ENCODE measurements at places on chromosomes 2 and 18.

GRCh38 chr18:44066541-44066940 is 614.1 kb upstream of the SETBP1 start:
- no peak for DNase-seq

- no peak for DNase-seq
Observed at GRCh38 chr2:60216452-60216995, 336.9 kb downstream of the BCL11A start.

DNA sequence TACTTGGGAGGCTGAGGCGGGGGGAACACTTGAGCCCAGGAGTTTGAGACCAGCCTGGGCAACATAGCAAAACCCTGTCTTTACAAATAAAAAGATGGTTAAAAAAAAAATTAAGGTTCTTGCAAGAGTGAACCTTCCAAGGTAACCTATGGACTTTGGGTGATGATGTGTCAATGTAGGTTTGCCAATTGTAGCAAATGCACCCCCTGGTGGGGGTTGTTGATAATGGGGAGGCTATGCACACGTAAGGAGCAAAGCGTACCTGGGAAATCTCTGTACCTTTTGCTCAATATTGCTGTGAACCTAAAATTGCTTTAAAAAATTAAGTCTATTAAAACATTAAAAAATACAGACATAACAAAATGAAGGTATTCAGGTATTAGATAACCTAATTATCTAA is 70.4 kb downstream of the CWC22 start:
- no peak for DNase-seq

GRCh38 chr2:34004936-34005335 is 405.8 kb upstream of the FAM98A start:
- no peak for DNase-seq

DNA sequence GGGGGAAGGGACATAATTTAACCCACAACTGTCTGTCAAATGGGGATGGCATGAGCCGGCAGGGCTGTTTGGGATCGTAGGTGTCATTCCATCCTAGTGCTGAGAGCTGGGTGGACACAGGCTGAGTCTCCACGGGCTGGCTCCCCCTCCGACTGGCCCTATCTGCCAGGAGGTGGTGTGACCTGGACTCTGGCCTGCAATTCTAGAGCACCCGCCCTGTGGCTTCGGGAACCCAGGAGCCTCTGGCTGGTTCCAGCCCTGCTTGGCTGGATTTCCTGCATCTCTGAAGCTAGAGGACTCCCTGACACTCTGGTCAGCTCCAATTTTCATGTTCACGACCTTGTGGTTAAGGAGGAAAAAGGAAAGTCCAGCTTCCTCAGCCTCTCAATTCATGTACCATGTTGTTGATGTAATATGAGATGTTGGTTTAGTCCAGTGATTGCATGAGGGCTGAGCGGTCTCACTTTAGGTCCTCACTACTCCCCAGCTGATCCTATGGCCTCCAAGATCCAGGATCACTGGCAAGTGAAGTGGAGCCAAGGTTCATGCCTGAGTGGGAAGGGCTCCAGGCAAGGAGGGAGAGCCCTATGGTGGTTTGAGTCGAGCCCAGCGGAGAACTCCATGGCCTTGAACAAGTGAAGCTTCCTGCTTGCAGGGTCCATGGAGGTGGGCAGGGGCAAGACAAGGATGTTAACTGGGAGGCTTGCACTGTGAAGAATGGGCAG is 169.1 kb downstream of the NDUFA10 start:
- no peak for DNase-seq

GRCh38 chr2:239231231-239232194 is 169.3 kb downstream of the HDAC4 start:
- no peak for DNase-seq

DNA sequence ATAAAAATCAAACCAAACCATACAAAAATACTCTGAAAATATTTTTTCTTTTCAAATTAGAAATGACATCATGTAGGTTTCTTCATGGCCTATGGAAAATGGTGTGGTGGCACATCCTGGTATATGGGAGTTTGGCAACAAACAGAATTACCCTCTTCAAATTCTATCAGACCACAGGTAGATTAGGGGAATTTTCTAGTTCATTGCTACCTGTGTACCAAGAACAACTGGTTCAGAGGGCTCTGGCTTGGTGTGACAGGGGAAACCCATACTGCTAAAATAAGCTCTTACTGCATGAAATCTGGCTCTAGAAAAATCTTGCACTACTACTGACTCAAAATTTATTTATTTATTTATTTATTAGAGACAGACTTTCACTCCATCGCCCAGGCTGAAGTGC is 63.4 kb upstream of the PELI1 start:
- DNase-seq = no peak

DNA sequence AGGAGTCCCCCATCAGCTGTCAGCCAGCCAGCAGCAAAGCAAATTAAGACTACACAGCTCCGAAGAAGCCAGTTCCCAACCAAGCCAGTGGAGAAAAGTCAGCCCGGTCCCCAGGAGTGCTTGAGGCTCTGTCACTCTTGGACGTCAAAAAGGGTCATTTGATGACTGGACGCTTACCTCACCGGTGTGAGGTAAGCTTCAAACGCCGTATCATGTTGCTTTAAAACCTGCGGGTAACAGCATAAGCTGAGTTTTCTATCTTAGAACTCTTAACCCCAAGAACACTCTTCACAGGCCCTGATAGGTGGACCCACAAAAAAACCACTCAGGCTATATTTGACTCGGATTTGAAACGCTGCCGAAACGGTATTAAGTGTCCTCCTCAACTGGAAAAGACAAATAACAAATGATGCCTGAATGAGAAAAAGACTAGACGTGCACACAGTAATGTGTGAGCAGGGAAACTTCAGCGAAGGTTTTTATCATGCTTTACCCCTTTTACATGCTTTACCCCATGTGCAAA is 682 bp upstream of the LNPK start:
- peak; percentile 44 for DNase-seq

DNA sequence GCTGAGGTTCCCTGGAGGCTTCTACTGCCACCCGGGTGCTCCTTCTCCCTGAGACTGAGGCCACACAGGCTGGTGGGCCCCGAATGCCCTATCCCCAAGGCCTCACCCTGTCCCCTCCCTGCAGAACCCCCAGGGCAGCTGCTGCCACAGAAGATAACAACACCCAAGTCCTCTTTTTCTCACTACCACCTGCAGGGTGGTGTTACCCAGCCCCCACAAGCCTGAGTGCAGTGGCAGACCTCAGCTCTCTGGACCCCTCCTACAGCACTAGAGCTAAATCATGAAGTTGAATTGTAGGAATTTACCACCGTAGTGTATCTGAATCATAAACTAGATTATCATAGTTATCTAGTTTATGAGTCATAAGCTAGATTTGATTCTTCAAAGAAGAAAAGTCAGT is 7.3 kb upstream of the CENPA start:
- DNase-seq = peak; percentile 19

- peak; percentile 61 for DNase-seq
Observed at GRCh38 chr18:12304351-12305210, 3.5 kb upstream of the TUBB6 start.

- no peak for DNase-seq
Observed at GRCh38 chr2:84429328-84429727, 29.8 kb downstream of the SUCLG1 start.

DNA sequence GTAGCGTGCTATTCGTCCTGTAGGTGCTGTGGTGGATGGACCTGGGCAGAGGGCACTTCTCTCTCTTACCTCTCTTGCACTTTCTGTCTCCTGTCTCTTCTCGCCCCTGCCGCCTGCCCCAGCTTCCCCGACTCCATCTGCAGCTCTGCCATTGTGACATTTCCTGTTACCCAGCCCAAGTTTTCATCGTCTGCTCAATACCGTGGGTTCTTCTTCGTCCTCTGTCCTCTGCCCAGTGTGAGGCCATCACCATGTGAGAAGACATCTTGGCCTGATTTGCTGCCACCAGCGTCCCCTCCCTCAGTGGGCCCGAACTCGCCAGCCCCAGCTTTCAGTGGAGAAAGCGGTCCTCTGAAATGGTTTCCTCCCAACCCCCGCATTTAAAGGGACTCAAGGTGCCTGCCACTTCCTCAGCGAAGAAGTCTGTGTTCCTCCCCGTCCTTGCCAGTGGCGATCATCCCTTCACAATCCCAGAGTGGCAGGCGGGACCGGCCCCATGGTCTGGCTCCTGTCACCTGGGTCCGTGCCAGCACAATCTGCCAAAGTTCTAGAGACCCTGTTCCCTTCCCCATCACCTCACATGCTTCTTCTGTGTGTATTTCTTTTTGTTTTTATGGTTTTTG is 18.0 kb downstream of the TGOLN2 start:
- no peak for DNase-seq

- no peak for DNase-seq
Observed at GRCh38 chr2:207223051-207223450, 57.3 kb upstream of the KLF7 start.

GRCh38 chr2:37885329-37885993 is 39.6 kb upstream of the RMDN2 start:
- DNase-seq = no peak

DNA sequence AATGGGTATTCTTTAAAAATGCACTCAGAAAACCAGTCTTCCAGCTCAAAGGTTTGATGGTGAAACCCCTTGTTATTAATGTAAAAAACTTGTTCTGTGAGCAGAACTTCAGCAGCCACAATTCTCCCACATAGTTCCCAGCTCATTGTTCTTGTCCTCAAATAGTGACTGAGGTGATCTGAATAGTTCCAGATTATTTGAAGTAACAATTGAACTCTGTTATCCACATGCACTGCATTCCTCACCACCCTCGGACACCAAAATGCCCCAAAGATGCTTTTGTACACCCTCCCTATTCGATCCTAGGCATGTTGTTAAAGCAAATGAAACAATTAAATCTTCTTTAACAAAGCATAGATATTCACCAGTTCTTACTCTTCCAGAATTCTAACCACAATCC is 2186.8 kb upstream of the CELF4 start:
- no peak for DNase-seq

GRCh38 chr18:7452331-7452730 is 114.8 kb upstream of the PTPRM start:
- no peak for DNase-seq

All from lower lobe of right lung (tissue), 2 donors.